Left lung (tissue), 14 donors: ENCODE measurements at places on chromosomes 6 and 20. TPM values are rescaled to one million over a fixed set of nuclear protein-coding genes. Genes with fewer than 3 reads are reported as not detected.
A peak's percentile ranks its signal among the peaks of the same experiment; 100 is the strongest.

GMPR gene
- polyA plus RNA-seq: 3.8 TPM

FLRT3 gene
- polyA plus RNA-seq: 19.2 TPM

LTB gene
- 1.5 TPM for polyA plus RNA-seq

BTN1A1 gene
- polyA plus RNA-seq: 0.32 TPM

CRISP3 gene
- 0.29 TPM for polyA plus RNA-seq

SYCP2 gene
- polyA plus RNA-seq: 9.2 TPM

DNA sequence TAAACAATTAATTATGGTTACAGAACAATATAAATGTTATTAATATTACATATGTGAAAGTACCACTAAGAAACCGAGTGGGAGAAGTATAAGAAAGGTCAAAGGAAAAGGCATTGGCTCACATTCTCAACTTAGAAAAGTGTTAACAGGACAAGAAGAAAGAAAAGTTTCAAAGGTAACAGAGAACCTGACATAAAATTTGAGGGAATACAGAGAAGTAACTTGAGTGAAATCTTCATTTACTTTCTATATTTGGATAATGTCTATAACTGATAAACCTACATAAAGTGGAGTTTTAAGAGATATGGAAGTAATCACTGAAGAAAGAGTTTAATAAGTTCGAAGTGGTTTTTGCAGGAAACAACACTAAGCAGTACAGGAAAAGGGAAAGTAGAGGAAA lies 30.1 kb downstream of the REPS1 start:
- no peak overlapping the region for H3K4me3 ChIP-seq
- no peaks in the 10 kb centered on the region for H3K36me3 ChIP-seq
- H3K27ac ChIP-seq: peak overlapping the region; percentile 62
- no peak for DNase-seq
- H3K4me1 ChIP-seq: peaks cover 8% of the 10 kb centered on the region

GRCh38 chr6:158826819-158827501 lies 7.8 kb upstream of the EZR start:
- H3K4me1 ChIP-seq: no peaks in the 10 kb centered on the region
- no peak overlapping the region for H3K27ac ChIP-seq
- H3K27me3 ChIP-seq: no peaks in the 10 kb centered on the region
- H3K36me3 ChIP-seq: no peaks in the 10 kb centered on the region

DNA sequence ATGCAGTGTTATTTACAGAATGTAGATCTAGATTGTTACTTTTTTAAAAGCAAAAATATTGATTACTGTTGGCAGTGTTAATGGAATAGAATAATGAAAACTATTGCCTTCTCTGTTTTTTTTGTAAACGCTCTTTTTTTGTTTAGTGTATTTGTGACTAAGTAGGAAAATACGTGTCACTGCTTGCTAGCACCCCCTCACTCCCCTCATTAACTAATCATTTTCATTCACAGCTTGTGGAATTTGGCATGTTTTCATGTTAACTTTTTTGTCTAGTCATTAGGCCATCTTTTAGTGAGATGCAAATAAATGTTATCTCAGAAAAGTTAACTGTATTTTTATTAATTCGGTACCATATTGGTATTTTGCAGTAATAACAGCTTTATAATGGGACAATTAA lies 29.8 kb downstream of the ADGRG6 start:
- H3K4me1 ChIP-seq: no peaks in the 10 kb centered on the region
- H3K27ac ChIP-seq: no peak overlapping the region

DNA sequence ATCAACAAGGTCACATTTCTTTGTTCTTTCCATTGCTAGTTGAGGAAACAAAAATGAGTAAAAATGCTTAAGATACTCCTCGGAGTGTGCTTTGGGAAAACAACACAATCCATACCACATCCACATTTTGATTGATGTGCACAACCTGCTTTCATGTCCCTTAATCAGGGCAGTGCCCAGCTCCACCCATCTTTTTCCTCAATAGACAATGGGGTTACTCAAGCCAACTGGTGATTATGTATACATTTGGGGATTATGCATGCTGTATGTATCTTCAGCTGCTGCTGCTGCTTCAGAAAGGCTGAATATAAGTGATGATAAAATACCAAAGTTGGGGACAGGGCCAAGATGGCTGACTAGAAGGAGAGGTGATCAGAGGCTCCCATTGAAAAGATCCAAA lies 155.2 kb upstream of the VGLL2 start:
- no peaks in the 10 kb centered on the region for H3K36me3 ChIP-seq
- DNase-seq: no peak
- H3K27ac ChIP-seq: no peak overlapping the region
- no peaks in the 10 kb centered on the region for H3K4me1 ChIP-seq

- no peaks in the 10 kb centered on the region for H3K4me1 ChIP-seq
- H3K4me3 ChIP-seq: no peak overlapping the region
- H3K27ac ChIP-seq: no peak overlapping the region
- no peaks in the 10 kb centered on the region for H3K27me3 ChIP-seq
- H3K36me3 ChIP-seq: no peaks in the 10 kb centered on the region
Measured at GRCh38 chr6:143357561-143358255, 92.8 kb downstream of the ADAT2 start.

GRCh38 chr20:32003325-32003724 lies 6.9 kb upstream of the CCM2L start:
- no peak for DNase-seq
- H3K27ac ChIP-seq: no peak overlapping the region
- no peaks in the 10 kb centered on the region for H3K27me3 ChIP-seq
- H3K4me1 ChIP-seq: peaks cover 7% of the 10 kb centered on the region
- H3K4me3 ChIP-seq: no peak overlapping the region
- H3K36me3 ChIP-seq: no peaks in the 10 kb centered on the region

DNA sequence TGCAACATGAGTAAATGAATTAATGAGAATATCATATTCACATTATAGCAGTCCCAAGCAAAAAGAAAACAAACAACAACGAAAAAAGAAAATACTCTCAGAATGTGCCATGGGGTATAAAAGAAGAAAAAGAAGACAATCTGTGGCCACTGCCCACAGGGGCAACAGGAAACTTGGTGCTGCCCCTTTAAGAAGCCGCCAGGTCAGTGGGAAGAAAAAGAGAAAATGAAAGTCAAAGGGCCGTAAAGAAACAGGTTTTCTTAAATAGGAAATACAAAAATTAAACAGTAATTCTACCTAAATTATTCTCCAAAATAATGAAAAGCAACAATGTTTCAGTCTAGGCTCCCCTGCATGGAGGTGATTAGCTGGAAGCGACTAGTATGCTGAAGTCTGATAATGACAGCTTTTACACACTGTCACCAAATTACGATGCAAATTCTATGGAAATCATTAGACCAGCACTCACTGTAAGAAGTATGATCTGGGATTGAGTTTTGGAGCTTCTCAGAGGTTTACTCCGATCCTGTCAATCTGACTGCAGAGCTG lies 23.6 kb downstream of the GMDS start:
- peaks cover 15% of the 10 kb centered on the region for H3K4me1 ChIP-seq
- no peak for DNase-seq
- peak overlapping the region; percentile 55 for H3K27ac ChIP-seq
- peak overlapping the region; percentile 43 for H3K4me3 ChIP-seq
- no peaks in the 10 kb centered on the region for H3K36me3 ChIP-seq
- H3K27me3 ChIP-seq: no peaks in the 10 kb centered on the region

DNA sequence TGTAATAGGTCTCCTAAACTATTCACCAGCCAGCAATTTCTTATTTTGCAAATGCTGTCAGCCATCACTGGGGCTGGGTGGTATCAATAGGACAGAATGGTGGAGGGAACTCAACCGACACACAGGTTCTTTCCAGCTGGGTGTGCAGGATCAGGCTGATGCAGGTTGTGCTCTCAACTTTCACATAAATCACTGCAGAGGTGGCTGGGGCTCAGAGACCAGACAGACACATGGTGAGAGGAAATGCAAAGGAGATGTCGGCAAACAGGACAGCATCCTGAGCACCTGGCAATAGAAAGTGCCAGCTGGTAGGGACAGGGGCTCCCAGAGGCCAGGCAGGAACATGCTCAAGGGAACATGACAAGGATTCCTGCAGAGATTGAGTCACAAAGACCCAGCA lies 254.9 kb downstream of the SOD2 start:
- DNase-seq: no peak
- H3K27ac ChIP-seq: no peak overlapping the region
- no peaks in the 10 kb centered on the region for H3K36me3 ChIP-seq
- no peaks in the 10 kb centered on the region for H3K4me1 ChIP-seq
- no peak overlapping the region for H3K4me3 ChIP-seq

GRCh38 chr20:4813863-4814695 lies 92.4 kb downstream of the PRND start:
- no peaks in the 10 kb centered on the region for H3K36me3 ChIP-seq
- H3K27me3 ChIP-seq: no peaks in the 10 kb centered on the region
- peaks cover 98% of the 10 kb centered on the region for H3K4me1 ChIP-seq
- DNase-seq: no peak
- peak overlapping the region; percentile 32 for H3K4me3 ChIP-seq

DNA sequence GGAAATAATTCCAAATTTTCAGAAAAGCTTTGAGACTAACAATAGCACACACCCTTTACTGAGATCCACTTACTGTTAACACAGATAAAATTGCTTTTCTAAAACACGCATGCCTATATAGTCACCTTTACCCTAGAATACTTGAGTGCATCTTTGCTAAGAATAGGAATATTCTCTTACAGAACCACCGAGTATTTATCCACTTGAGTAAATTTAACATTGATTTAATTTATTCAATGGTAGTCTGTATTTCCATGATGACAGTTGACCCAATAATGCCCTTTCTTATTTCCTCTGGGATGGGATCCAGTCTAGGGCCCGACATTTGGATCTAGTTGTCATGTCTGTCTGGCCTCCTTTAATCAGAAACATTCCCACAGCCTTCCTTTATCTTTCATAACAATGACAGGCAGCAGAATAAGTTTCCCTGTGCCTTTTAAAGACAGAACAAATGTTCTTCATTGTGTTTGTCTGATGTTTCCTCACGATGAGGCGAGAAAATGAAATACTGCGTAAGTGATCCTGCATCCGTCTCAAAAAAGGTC lies 56.6 kb upstream of the ERVFRD-1 start:
- H3K27ac ChIP-seq: no peak overlapping the region
- no peak overlapping the region for H3K4me3 ChIP-seq
- no peaks in the 10 kb centered on the region for H3K27me3 ChIP-seq
- no peaks in the 10 kb centered on the region for H3K36me3 ChIP-seq

DNA sequence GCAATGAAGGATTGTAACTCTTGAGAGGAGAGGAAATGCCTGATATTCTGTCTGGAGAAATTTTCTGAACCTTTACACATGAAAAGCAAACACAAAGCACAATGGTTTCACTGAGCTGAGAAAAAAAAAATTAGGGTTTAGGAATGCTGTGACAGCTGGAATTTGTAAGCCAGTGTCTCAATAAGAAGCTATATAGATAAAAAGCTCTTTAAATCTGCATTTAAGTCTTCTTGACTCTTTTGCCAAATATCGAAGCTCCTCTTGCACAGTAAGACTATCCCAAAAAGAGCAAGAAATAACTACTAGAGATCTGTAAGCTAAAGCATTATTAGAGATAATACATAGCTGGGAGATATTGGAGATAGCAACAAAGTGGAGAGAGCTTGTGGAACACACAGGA lies 1334.0 kb upstream of the CITED2 start:
- no peak for DNase-seq
- no peaks in the 10 kb centered on the region for H3K4me1 ChIP-seq
- no peak overlapping the region for H3K27ac ChIP-seq
- no peak overlapping the region for H3K4me3 ChIP-seq

- H3K4me3 ChIP-seq: no peak overlapping the region
- DNase-seq: no peak
- H3K27ac ChIP-seq: no peak overlapping the region
Measured at GRCh38 chr6:90502866-90503407, 83.9 kb downstream of the MAP3K7 start.

DNA sequence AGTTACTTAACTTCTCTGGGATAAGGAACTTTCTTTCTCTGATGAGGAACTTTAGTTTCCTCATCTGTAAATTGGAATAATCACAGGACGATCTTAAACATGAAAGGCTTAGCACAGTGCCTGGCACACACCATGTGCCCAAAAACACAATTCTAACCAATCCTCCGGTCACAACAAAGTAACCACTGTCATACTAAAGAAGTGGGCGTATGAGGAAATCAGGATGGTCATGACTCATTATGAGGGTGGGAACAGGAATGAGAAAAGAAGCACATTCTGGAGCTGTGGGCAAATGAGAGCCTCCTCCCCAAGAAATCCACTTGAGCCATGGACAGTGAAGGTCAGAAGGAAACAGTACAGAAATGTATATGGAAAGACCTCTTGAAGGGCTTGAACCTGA lies 82.9 kb downstream of the LRFN2 start:
- no peak for DNase-seq
- no peak overlapping the region for H3K27ac ChIP-seq
- H3K4me3 ChIP-seq: no peak overlapping the region
- no peaks in the 10 kb centered on the region for H3K27me3 ChIP-seq
- H3K36me3 ChIP-seq: no peaks in the 10 kb centered on the region

DNA sequence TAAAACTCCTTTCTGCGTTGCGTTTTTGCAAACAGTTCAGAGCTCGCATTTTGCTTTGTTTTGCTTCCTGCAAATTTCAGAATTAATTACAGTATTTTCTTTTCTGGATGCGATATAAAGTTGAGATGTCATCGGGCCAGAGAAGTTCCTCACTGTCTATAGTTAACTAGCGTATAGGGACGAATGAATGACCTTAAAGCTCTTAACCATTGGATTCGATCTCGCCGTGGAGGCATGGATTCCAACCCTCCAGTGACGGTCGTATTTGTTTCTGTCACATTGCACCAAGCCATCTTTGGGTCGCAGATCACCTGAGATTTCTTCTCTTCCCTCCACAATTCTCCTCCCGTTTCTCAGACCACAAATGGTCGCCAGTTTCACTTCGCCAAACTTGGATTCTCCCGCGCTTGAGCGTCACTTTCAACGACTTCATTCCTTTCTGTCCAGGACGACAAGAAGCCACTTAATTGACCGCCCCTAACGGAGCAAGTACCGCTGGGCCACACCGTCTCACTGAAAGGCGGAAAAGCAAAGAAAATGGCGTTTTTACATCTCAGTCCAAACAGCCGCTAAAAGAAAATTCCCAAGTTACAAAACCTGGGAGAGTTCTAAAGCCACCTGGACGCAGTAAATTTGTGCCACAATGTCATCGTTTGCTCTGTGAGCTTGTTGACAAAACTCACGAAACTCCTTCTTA lies 85.3 kb upstream of the ZNF184 start:
- no peak overlapping the region for H3K4me3 ChIP-seq
- H3K36me3 ChIP-seq: no peaks in the 10 kb centered on the region
- no peak for DNase-seq
- H3K27ac ChIP-seq: no peak overlapping the region
- peaks cover 90% of the 10 kb centered on the region for H3K27me3 ChIP-seq
